Suprapubic skin (tissue), 4 donors: ENCODE measurements at places on chromosomes 16 and 17. TPM values are rescaled to one million over a fixed set of nuclear protein-coding genes. Genes with fewer than 3 reads are reported as not detected.

The KRTAP3-3 gene
- 2.8 TPM for total RNA-seq

The SBK1 gene
- 2.7 TPM for total RNA-seq

The HYDIN gene
- 0.47 TPM for total RNA-seq

The C17orf50 gene
- not detected for total RNA-seq

The FAHD1 gene
- total RNA-seq: 48.7 TPM
